ENCODE measurements at places on chromosomes 5 and 9.

DNA sequence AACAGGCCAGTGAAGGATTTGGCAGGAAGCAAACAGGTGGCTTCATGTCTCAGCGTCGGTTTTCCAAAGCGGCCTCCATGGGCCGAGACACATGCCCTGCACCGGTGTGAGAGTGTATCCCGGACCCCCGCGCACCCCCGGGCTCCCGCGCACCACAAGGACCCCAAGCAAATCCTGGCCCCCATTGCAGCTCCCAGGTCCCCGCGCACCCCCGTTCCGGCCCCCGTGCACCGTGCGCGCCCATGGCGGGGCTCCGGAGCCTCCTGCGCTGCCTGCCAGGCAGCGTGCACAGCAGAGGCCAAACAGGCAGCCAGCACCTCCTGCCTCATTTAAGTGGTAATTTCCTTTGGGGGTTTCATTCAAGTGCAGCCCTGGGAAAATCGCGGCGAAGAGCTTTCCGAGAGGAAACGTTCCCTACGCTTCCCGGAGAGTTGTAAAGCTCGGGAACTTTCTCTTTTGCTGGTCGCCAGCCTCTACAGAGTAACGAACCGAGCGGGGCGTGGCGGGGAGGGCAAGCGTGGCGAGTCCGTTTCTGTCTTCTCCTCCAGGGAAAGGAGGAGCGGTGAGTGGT is 145.5 kb upstream of the SLC24A2 start:
- no peak for DNase-seq

GRCh38 chr9:138104251-138105122 is 226.9 kb downstream of the CACNA1B start:
- DNase-seq = no peak

GRCh38 chr5:171797543-171797942 is 11.9 kb downstream of the SMIM23 start:
- no peak for DNase-seq

DNA sequence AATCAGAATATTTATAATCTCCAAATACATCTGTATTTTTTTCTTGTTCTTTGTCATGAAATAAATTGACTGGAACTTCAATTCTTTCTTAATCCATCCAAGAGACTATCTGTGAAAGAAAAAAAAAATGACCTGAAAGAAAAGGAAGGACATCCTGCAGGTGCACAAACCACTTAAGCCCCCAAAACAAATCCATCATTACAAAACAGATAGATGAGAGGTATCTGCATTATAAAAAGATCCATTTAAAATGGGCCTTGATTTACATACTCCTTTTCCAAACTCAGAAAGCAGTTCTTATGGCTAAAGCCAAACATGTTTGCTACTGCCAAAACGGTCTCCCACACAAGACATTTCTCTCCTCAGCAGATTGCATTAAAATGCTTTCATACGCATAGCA is 85.5 kb downstream of the ELAVL2 start:
- DNase-seq = no peak

DNA sequence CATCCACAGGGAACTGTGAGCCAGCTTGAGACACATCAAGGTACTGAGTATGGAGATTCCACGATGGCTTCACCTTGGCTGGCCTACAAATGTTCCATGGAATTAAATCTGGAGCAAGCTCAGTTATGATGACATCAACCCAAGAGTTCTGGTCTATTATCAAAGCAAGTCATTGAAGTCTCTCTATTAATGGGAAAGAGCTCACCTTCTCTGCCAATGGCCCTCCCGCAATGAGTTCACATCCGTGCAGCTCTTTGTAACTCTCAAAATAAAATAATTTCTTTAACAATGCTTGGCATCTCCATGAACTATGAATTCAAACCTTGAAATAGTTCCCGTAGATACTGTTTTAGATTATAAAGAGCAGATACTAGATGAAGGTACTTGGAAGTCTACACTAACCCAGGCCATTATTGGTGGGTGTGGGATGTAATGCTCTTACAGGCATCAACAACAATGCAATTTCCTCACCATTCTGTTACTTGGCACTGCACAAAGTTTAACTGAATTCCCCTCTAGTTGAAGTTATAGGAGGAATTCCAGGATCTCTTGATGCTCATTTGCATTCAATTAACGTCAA is 55.4 kb downstream of the ZNF474 start:
- DNase-seq = no peak

DNA sequence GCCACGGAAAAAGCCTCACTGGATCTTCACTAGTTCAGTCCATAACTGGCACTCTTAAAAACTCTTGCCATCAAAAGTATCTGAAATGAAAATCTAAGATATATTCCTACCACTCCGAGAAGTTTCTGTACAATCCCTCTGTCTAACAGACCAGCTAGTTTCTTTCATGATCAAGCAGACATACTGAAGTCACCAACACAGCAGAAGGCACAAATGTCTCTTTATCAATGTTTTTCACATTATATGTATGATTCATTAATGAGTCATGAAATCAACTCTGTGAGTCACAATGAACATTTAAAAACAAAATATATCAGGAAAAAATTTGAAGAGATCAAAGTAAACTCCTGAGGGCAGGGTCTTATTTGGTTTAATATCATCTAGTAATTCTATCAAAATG is 50.8 kb downstream of the F2R start:
- DNase-seq = no peak

GRCh38 chr5:856531-857425 is 6.0 kb upstream of the ZDHHC11 start:
- peak; percentile 7 for DNase-seq

GRCh38 chr5:57362951-57363350 is 119.7 kb downstream of the ACTBL2 start:
- no peak for DNase-seq

- DNase-seq = no peak
Measured at GRCh38 chr5:68720884-68721610, 372.8 kb upstream of the SLC30A5 start.

GRCh38 chr5:127330116-127330515 is 39.5 kb downstream of the MEGF10 start:
- DNase-seq = no peak

DNA sequence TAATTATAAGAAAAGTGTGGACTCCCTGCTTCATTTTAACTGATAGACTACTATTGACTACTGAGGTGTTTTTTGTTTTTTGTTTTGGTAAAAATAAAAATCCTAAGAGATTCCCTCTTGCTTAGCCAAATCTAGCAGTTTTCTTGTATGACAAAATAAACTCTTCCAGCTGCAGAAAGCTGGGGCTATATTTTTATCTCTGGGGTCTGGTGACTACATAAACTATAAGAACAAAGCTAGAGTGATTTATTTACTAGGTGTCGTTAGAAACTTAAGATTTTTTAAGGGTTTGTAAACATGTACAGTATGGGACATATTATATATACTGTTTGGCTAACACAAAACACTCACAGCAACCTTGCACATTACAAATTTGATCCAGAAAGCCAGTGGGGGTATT is 467.4 kb upstream of the MPDZ start:
- no peak for DNase-seq

- no peak for DNase-seq
Measured at GRCh38 chr9:75858497-75859092, 31.9 kb upstream of the PCSK5 start.

DNA sequence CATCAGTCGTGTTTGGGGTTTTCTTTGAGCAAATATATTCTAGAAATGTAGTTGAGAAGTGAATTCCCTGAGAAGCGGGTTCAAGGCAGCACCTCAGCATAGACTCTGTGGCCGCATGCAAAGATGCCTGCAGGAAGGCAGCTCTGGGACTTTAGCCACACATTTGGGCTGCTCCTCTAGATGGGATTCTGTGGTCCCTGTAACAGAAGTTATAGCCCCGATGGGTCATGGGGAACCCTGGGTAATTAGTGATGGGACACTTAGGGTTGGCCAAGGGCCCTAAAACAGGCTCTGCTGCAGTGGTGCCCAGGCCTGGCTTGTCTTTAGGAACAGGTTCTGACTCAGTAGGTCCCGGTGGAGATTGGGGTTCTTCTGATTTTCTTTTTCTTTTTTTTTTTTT is 36.8 kb downstream of the PHF2 start:
- no peak for DNase-seq

DNA sequence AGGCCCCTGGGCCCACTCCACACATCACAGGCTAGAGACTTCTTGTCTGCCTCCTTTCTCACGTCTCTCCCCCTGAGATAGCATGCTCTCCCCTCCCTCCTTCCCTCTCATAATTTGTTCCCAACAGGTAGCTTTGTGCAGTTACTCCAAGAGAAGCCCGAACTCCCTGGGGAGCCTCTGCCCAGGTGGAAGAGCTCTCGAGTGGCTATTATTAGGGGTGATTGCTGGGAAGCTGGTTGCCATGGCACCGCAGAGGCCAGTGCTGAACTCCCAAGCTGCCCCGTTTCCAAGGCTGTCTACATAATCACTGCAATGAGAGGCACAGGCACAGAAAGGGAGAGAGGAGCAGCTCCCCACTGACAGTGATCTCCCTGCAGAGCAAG is 104.7 kb upstream of the GPR151 start:
- no peak for DNase-seq

DNA sequence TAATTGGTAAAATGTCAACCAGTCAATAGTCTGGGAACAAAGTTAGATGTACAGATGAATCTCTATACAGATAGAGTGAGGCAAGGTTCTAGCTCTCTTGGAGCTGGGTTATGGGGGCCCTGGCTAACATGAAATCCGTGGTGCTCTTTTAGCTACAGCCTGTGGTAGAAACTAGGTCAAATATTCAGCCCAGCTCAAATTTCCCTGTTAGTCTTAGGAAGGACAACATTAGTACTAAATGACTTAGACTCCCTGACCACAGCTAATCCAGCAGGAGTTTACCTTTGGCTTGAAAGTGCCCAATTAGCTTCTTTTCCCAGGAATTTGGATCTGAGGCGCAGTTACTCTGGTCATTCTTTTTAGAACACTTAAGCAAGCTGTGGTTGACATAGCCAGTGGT is 170.5 kb downstream of the DMRTA1 start:
- DNase-seq = no peak

Measured in CD4-positive, alpha-beta T cell treated with Interleukin-12 subunit alpha and Interleukin-12 subunit beta, for 1 hour (primary cell).